ENCODE measurements at places on chromosomes 7 and 10.

DNA sequence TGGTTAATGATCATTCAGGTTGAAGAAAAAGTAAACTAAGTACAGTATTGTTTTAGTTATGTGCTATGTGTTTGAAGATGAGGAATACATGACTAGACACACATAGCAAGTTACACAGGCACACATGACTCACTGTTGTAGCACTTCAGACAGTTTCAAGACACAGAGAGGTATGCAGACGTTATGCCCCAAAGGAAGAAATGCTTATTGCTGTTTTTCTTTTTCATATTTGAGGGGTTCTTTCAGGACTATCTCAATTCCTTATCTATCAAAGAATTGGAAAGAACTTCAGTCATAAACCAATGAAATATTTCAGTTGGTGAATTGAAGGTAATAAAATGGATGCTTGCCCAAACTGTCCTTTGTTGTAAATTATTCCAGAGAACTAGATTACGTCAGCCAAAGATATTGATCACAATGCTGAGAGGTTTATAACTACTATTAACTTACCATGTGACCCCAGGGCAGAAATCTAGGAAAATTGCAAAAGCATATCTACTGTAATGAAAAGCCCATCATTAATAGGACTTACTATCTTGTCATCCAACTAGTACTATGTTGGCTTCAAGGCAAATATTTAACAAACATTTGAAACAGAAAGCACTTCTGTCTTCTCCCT is 61.2 kb upstream of the CAPZA2 start:
- no peaks in the 10 kb centered on the region for H3K36me3 ChIP-seq
- no peak overlapping the region for H3K4me3 ChIP-seq
- no peak overlapping the region for H3K27ac ChIP-seq
- H3K4me1 ChIP-seq, result peaks cover 2% of the 10 kb centered on the region
- no peak for DNase-seq
- H3K27me3 ChIP-seq, result peaks cover 19% of the 10 kb centered on the region

DNA sequence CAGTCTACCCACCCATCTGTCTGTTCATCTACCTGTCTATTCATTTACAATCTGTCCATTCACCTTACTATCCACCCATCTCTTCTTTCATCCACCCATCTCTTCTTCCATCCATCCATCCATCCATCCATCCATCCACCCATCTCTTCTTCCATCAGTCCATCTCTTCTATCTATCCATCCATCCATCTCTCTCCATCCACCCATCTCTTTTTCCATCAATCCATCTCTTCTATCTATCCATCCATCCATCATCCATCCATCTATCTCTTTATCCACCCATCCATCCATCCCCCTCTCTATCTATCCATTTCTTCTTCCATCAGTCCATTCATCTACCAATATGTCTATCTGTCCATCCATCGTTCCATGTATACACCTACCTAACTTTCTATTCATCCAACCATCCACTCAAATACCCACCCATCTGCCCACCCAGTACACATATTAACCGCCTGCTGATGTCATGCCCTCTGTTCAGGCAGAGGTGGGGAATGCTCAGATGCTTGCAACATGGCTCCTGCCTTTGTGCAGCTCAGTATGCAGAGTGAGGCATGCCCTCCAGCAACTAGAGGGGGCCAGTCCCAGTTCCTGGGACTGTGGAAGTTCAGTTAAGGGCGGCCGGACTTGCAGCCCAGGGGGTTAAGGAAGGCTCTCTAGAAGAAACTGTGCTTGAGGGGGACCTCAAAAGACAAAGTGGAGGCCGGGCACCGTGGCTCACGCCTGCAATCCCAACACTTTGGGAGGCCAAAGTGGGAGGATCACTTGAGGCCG is 11.3 kb upstream of the MLXIPL start:
- H3K36me3 ChIP-seq, result no peaks in the 10 kb centered on the region
- H3K27ac ChIP-seq, result no peak overlapping the region
- peaks cover 36% of the 10 kb centered on the region for H3K27me3 ChIP-seq
- H3K4me1 ChIP-seq, result no peaks in the 10 kb centered on the region
- H3K4me3 ChIP-seq, result no peak overlapping the region
- DNase-seq, result no peak

DNA sequence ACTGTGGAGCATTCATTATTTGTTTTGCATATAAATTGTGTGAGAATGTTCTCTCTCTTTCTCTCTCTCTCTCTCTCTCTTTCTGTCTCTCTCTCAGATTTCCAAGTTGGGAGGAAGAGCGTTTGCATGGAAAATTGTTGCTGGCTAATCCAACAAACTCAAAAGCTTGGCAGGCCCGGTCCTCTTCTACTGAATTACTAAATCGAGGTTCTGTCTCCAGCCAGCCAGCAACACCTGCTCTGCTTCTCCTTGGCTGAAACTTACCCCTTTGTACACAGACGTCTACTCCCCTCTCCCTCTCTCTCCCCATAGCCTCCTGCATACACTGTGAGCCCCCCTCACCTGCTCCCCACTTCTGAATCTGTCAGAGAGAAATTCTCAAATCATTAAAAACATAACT is 996.4 kb upstream of the AUTS2 start:
- no peaks in the 10 kb centered on the region for H3K4me1 ChIP-seq
- DNase-seq, result no peak
- H3K36me3 ChIP-seq, result no peaks in the 10 kb centered on the region
- no peaks in the 10 kb centered on the region for H3K27me3 ChIP-seq
- H3K27ac ChIP-seq, result no peak overlapping the region
- H3K4me3 ChIP-seq, result no peak overlapping the region

DNA sequence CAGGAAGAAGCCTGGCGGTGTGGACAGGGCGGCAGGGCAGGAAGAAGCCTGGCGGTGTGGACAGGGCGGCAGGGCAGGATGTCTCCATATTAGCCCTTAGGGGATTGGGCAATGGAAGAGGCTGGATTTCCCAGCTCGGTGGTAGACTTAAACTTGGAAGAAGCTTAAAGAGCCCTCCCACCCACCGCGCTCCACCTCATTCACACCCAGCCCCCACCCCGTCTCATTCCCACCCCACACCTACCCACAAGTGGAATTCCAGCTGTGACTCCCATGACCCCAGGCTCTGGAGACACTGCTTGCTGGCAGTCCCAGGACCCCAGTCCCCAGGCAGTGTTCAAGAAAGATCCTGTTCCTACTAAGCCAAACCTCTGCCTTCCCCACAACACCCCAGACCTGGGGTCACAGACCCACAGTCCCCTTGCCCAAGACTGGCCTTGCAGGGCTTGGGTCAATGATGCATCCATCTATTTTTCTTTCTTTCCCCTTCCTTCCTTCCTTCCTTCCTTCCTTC is 34.0 kb downstream of the SPDYE6 start:
- DNase-seq, result no peak
- H3K36me3 ChIP-seq, result no peaks in the 10 kb centered on the region
- no peak overlapping the region for H3K27ac ChIP-seq
- no peaks in the 10 kb centered on the region for H3K4me1 ChIP-seq
- peaks cover 10% of the 10 kb centered on the region for H3K27me3 ChIP-seq

- no peak for DNase-seq
- peaks cover 7% of the 10 kb centered on the region for H3K36me3 ChIP-seq
- peak overlapping the region; percentile 26 for H3K4me3 ChIP-seq
- H3K4me1 ChIP-seq, result peaks cover 3% of the 10 kb centered on the region
- peaks cover 4% of the 10 kb centered on the region for H3K27me3 ChIP-seq
- H3K27ac ChIP-seq, result no peak overlapping the region
Observed at GRCh38 chr10:30247704-30248103, 101.4 kb downstream of the MTPAP start.

Data from activated naive CD8-positive, alpha-beta T cell treated with anti-CD3 and anti-CD28 coated beads for 36 hours (primary cell).